ENCODE measurements at places on chromosomes 4 and X.
A peak's percentile ranks its signal among the peaks of the same experiment; 100 is the strongest.

DNA sequence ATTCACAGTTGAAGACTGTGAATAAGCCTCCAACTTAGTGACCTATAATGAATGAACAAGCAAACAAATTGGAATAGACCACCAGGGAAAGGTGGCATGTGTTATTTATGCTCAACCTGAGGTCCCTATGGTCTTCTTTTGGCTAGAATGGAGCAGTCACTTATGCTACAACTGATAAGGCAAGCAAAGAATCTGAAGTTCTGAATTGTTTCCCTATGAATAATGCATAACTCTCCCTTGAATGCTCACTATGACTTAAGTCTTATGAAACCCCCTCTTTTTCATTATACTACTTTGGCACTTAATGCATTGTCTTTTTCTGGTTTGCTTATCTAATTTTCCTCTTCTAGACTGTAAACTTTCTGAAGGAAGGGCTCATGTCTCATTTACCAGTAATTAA lies 2.6 kb downstream of the GIMD1 start:
- H3K27me3 ChIP-seq, result no peaks in the 10 kb centered on the region
- no peak overlapping the region for H3K4me3 ChIP-seq
- no peaks in the 10 kb centered on the region for H3K36me3 ChIP-seq
- peak overlapping the region; percentile 49 for H3K27ac ChIP-seq

DNA sequence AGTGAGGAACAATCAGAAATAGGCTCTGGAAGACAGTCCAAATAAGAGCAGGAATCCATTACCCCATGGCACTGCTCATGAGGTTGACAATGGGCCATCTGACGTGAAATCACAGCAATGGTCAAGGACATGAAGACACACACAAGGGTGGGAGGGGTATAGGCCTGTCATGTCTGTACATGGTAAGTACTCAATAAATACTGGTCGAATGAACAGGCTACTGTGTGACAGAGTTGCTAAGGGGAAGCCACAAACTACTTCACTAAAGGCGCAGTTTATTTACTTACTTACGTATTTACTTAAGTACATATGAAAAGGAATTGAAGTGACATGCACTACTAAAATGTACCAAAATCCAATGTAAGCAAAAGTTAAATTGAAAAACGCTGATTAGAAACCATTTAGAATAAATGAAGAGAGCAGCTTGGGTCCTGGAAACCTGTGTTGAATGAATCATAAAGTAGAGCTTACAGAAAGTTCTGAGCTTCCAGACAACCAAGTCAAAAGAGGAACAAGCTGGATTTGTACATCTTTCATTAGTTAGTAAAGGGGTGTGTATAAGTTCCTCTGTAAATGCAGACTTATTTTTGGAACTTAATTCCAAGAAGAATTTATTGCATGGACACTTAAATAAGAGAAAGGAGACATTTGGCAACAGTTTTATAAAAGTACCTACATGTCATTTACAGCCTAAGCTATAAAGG lies 32.7 kb downstream of the ALPK1 start:
- H3K27ac ChIP-seq, result peak overlapping the region; percentile 81
- peaks cover 6% of the 10 kb centered on the region for H3K27me3 ChIP-seq
- H3K4me1 ChIP-seq, result peaks cover 51% of the 10 kb centered on the region
- H3K36me3 ChIP-seq, result no peaks in the 10 kb centered on the region

DNA sequence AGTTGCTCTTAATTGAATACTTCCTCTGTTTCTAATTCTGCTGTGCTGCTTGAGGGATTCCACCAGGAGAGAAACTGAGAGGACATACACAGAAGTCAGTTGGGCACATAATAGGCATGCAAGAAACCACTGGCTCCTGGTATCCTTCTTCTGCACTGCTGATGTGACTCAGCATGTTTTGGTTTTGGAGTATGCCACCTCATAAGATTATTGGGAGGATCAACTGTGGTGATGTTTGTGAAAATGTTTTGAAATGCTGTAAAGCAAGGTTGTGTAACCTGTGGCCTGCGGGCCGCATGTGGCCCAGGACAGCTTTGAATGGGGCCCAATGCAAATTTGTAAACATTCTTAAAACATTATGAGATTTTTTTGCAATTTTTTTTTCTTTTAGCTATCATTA lies 119.6 kb downstream of the GATB start:
- H3K27ac ChIP-seq, result no peak overlapping the region
- no peaks in the 10 kb centered on the region for H3K27me3 ChIP-seq
- H3K4me1 ChIP-seq, result peaks cover 3% of the 10 kb centered on the region
- no peak for DNase-seq
- no peaks in the 10 kb centered on the region for H3K36me3 ChIP-seq
- no peak overlapping the region for H3K4me3 ChIP-seq

DNA sequence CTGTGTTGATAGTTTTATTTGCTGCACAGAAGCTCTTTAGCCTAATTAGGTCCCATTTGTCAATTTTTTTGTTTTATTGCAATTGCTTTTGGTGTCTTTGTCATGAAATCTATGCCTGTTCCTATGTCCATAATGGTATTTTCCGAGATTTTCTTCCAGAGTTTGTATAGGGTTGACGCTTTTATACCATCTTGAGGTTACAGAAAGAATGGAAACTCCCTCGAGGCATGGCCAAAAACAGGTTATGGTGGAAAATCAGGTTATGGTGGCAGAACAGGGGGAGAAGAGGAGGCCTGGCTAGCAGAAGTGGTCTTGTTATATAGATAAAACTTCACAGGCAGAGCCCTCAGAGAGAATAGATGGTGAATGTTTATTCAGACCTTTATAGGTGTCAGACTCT lies 21.6 kb downstream of the OPHN1 start:
- H3K4me3 ChIP-seq, result no peak overlapping the region
- H3K36me3 ChIP-seq, result no peaks in the 10 kb centered on the region
- DNase-seq, result no peak

Data from glutamatergic neuron (in vitro differentiated cells).